ENCODE measurements at places on chromosomes 5 and 9.

DNA sequence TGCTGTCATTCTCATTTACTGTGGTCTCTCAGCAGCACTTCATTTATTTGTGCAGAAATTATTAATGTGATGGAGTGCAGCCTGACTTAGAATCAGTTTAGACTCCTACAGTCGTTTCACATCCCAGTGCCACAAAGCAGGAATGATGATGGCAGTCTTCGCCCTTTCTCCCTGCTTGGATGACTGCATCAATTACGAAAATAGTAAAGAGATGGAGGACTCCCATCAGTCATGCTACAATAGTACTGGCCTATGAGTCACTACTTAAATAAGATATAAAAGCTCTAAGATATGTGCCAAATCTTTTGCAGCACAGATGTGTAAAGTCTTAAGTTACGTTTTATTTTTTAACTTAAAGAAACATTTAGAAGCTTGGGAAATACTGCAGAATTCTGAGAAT lies 263.9 kb downstream of the CHSY3 start:
- DNase-seq, result no peak

GRCh38 chr5:150195736-150196485 lies 6.0 kb downstream of the SLC6A7 start:
- DNase-seq, result no peak

DNA sequence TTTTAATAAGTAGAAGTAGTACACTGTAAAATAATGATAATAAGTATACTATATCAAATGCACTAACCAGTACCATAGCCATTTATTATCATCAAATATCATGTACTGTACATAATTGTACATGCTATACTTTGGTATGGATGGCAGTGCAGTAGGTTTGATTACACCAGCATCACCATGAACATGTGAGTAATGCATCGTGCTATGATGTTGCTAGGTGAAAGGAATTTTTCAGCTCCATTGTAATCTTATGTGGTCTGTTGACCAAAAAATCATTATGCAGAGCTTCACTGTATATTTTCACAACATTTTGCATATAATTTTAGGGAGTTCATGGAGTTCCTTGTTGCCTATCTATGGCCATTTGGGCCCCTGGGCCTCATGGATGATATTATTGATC lies 72.2 kb upstream of the HMHB1 start:
- no peak for DNase-seq

GRCh38 chr9:134413112-134413715 lies 87.0 kb downstream of the RXRA start:
- no peak for DNase-seq

GRCh38 chr5:14615365-14615764 lies 33.8 kb downstream of the OTULINL start:
- DNase-seq, result no peak

GRCh38 chr9:89988458-89988857 lies 383.6 kb downstream of the GADD45G start:
- DNase-seq, result no peak

GRCh38 chr5:163614787-163615186 lies 109.4 kb downstream of the MAT2B start:
- DNase-seq, result no peak

- no peak for DNase-seq
Measured at GRCh38 chr9:106954558-106954957, 91.6 kb downstream of the ZNF462 start.

- DNase-seq, result no peak
Measured at GRCh38 chr5:102545175-102545574, 46.4 kb upstream of the SLCO6A1 start.

DNA sequence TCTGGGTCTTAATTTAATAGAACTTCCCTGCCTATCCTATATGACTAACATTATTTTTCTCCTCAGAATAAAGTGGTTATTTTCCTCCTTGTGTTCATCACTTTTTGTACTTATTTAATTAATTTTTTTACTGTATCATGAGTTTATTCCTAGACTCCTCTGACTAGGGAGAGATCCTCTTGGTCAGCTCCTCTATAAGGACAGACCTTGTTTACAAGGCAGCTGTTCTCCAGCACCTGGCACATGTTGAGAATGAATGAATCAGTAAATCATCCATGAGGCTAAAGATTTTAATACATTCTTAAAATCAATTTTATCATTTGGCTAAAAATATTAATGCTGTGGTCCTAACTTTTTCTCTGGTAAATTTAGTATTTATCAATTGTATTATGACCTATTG lies 139.8 kb downstream of the NUDT12 start:
- no peak for DNase-seq

DNA sequence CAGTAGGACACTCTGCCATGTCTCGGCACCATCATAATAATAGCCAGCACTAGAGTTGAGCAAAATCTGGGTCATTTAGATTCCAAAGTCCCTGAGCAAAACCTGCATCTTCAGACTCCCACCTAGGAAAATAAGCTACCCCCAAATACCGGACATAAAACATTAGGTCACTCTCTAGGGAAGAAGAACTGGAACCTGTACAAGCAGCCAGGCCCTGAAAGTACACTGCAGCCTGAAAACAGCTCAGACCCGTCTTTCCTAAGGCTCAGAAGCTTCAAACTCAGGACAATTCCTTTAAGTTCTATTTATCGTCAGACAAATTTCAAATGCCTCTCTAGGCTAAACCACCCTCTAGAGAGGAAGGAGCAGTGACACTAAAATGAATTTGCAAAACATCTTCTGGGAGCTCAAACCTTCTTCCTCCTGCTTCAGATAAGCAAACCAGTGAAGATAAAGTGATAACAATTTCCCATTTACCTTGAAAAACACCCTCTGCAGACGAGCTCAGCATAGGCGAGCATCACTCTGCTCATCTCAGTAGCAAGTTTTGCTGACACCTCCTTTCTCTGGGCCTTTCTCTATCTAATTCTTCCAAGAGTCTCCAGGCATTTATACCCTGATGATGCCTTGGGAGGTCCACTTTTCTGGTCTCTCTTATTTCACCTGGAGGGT lies 34.0 kb downstream of the ADAM19 start:
- no peak for DNase-seq

GRCh38 chr5:172973127-172973916 lies 10.2 kb upstream of the ATP6V0E1 start:
- no peak for DNase-seq

- no peak for DNase-seq
Measured at GRCh38 chr9:73042155-73042554, 89.3 kb upstream of the ALDH1A1 start.

- DNase-seq, result peak; percentile 15
Measured at GRCh38 chr9:68555437-68556150, 14.9 kb upstream of the TMEM252 start.

DNA sequence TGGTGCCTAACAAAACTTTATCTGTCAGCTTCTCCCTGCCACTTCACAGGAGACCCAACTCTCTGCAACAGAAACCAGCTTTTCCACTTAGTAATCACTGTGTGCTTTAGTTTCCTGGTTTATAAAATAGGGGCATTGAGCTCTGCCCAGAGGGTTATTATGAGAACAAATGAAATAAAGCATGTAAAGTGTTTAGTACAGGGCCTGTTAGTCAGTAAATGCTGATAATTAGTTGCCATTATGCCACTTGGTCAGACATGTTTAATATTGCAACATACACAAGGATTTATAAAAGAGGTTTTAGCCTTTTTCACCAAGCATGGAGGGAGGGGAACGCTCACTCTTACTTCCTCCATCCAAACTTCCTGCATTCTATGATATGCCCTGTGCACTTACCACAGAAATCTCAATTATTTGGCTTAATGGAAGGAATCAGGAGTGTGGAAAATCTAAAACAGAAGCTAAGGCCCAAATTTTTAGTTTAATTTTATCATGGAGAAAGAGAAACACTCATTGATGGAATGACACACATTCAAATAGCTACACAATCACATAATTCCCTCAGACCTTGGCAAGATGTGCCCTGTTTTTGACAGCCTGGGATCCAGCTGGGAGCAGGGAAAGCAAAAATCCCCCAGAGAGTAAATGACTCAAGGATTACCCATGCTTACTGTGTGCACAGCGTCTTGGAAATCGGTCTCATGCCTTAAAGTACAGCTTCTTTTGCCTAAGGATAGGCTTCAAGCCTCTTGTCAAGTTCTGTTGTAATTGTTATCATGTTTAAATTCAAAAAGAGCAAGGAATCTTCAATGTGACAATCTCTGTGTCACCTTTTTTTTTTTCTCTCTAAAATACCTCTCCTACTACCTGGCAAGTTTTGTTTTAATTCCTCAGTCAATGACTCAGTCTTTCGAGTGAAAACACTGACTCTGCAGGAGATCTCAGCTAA lies 34.0 kb downstream of the ZNF474 start:
- no peak for DNase-seq

- no peak for DNase-seq
Measured at GRCh38 chr5:134145041-134145757, 30.7 kb downstream of the TCF7 start.

DNA sequence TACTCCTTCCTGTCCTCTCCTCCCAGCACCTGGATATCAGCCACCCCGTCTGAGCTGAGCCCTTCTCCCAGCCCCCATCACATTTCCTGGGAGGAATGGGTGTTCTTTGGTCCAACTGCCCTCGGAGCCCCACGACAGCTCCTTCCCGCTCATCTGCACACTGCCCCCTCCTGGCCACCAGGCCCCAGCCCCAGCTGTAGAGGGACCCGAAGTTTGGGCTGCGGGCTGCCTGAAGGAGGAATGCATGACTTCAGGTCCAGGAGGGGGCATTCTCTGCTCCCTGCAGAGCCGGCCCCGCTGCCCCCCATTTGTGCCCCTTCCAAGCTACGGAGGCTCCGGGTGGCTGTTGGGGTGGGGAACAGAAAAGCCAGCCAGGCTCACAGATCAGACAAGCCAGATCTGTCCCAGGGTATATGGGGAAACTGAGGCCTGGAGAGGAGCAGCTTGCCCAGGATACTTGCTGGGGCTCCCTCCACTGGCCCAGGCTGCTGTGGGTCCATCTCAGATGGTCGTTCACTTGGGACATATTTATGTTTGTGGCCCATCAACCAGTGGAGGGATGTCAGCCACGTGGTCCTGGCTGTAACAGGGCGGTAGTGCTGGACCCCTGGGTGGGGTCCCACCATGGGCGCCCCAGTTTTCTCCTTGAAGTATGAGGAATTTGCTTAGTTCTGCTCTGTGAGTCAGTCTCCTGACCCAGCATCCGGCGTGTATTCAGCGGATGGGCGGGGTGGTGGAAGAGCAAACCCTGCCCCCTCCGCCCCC lies 33.1 kb downstream of the DAB2IP start:
- DNase-seq, result peak; percentile 35

- DNase-seq, result no peak
Measured at GRCh38 chr9:130092910-130093309, 39.2 kb downstream of the GPR107 start.

- DNase-seq, result no peak
Measured at GRCh38 chr5:54415147-54415546, 40.4 kb upstream of the HSPB3 start.

- no peak for DNase-seq
Measured at GRCh38 chr5:39934830-39935229, 510.1 kb upstream of the DAB2 start.

- no peak for DNase-seq
Measured at GRCh38 chr9:123421801-123422455, 65.9 kb downstream of the CRB2 start.

- no peak for DNase-seq
Measured at GRCh38 chr9:87346061-87346665, 151.5 kb upstream of the DAPK1 start.

GRCh38 chr5:131282235-131282634 lies 18.4 kb downstream of the CDC42SE2 start:
- DNase-seq, result no peak

DNA sequence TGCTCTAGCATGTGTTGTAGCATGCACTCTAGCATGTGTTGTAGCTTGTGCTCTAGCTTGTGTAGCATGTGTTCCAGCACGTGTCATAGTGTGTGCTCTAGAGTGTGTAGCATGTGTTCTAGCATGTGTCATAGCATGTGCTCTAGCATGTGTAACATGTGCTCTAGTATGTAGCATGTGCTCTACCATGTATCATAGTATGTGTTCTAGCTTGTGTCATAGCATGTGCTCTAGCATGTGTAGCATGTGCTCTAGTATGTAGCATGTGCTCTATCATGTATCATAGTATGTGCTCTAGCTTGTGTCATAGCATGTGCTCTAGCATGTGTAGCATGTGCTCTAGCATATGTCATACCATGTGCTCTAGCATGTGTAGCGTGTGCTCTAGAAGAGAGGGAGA lies 255.3 kb downstream of the ICE1 start:
- no peak for DNase-seq

DNA sequence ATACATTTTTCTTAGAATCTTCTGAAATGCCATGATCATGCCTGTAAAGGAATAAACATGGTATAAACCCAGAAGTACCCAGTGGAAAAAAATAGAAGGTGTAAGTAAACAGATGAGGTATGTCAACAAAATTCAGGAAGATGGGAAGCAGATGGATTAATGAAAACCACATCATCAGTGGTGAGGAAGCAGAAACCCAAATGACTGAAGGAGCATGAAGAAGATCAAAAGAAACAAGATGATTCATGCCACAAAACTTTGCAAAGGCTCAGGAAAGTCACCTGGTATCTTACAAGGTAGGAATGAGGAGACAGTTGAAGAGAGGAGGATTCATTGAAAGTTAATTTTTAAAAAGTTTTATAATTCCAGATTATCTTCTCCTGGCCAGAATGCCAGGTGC lies 132.8 kb upstream of the PAPPA start:
- no peak for DNase-seq

DNA sequence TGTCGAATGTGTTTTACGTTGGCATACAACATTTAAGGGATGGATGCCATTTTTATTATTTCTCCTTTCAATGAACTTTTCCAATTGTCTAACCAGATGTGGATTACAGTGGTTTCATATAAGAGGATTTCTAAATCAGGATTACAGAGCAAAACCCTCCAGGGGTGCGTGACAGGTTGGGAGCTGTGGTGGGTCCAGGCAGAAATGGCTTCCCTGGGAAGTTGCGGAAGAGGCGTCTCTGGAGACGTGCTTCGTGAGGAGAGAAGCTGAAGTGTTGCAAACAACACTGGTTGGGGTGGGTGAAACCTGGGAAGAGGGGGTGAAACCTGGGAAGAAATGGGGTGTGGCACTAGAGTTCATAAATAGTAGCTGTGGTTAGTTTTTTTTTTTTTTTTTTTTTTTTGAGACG lies 4.5 kb upstream of the RPL26L1 start:
- DNase-seq, result no peak

GRCh38 chr9:122940749-122941581 lies at the start of gene RABGAP1:
Gene RABGAP1, plus strand, starts transcription at chr9:122941020. Its CDS starts 16,040 bp downstream, at chr9:122957060.
- peak; percentile 97 for DNase-seq

GRCh38 chr9:136614967-136615623 lies 47.6 kb upstream of the EGFL7 start:
- DNase-seq, result no peak

DNA sequence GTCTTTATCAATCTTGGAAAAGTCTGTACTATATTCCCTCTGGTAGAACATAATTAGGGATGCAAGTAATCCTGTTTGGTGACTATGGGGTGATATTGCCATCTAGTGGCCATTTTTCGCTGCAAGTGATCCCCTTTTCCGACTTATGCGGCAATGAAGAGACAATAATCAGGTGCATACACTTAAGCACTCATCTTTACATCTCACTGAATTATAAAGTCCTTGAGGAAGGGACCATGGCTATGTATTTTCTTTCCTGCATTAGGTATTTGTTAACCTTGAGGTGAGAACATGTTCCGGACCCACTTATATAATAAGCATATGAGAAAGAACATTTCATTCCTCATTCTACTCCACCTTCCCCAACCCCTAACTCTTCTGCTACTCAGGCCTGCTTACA lies 19.6 kb upstream of the LIX1 start:
- peak; percentile 77 for DNase-seq

Data from neuronal stem cell (in vitro differentiated cells).